ENCODE measurements at places on chromosomes 1 and 21.

GRCh38 chr1:199177241-199177640 is 538.4 kb downstream of the PTPRC start:
- no peak for DNase-seq

DNA sequence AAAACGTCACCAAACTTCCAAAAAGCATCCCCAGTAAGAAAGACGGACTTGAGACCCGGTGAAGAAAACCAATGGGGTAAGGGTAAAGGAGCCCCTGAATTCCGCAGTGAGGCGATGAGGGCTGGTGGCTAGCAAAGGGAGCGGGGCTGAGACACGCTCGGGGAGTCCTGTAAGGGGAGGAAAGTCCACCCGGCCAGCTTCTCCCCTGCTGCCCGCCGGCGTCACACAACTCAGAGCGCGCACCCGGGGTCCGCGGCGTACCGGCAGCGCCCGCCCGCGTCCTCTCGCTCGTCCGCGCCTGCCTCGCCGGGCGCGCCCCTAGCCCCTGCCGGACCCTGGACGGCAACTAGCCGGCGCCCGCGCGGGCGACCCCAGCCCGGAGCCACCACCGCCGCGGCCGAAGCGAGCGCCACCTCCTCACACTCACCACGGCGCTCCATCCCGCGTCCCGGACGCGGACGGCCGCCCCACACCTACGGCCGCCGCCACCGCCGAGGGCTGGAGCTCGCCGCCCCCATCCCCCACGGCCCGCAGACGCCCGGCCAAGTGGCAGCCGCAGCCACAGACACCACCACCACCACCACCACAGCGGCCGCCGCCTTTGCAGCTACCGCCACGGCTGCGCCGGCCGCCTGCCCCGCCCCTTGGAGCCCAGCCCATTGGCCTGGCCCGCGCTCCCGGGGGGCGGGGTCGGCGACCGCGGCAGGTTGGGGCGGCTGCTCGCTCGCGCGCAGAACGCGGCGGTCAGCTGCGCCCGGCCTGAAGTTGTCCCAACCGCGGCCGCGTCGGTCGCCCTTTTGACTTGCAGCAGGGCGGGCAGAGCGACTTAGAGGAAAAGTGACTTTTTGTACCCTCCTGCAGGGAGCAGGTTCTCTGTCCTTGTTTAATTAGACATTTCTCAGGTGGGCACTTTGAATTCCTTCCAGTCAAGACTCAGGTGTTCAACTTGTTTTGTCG is 10.0 kb upstream of the ARHGAP29 start:
- peak; percentile 28 for DNase-seq

DNA sequence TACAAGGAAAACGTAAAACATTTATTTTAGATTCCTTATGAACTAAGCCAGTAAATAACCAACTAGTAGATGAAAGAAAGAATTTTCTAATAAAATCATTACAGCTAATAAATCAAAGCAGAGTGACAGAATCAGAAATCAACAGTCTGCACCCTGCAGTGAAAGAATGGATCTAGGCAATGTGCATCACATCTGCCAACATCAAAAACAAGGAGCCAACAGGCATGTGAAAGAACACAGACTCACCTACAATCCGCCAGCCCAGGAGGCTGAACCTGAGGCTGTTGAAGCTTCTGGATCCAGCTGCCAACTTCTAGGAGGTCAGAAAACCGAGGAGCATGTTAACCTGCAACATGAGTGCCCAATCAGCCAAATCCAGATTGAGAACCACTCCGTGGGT is 196.3 kb downstream of the SETD4 start:
- DNase-seq, result no peak

DNA sequence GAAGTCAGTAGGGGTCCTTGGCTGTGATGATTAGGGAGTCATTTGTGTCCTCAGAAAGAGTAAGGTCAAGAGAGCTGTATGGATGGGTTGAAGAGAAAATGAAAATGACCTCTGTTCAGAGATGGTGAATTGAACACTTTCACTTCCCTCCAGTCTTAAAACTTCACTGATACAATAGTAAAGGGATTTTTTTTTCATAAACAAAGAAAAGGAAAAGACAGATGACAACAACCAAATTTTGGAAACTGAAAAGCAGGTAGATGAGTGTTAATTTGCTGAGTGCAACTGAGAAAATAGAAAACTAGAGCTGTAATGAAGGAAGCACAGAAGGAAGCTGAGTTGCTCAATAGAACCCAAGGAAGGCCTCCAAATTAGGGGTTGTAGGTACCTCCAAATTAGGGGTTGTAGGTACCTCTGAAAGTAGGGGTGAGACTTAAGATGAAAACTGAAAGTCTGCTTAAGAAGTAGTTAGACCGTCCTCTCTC is 14.8 kb upstream of the S1PR1 start:
- no peak for DNase-seq

DNA sequence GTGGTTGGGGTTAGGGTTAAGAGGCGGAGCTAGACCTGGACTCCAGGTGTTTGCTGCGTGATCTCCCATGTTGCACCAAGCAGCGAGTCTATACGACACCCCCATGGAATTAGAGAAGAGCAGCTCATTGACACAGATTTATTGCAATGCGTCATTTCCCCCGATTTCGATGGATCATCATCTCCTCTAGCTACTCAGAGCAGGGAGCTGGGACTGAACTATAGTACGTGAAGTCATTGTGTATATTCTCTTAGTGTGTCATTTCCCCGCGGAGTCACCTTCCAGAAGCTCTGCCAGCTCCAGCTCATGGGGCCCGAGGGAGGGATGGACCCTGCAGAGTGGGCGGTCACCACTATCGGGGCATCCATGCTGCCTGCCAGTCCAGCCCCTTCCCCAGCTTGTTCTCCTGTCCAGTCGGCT is 7.5 kb upstream of the C2CD2 start:
- no peak for DNase-seq

DNA sequence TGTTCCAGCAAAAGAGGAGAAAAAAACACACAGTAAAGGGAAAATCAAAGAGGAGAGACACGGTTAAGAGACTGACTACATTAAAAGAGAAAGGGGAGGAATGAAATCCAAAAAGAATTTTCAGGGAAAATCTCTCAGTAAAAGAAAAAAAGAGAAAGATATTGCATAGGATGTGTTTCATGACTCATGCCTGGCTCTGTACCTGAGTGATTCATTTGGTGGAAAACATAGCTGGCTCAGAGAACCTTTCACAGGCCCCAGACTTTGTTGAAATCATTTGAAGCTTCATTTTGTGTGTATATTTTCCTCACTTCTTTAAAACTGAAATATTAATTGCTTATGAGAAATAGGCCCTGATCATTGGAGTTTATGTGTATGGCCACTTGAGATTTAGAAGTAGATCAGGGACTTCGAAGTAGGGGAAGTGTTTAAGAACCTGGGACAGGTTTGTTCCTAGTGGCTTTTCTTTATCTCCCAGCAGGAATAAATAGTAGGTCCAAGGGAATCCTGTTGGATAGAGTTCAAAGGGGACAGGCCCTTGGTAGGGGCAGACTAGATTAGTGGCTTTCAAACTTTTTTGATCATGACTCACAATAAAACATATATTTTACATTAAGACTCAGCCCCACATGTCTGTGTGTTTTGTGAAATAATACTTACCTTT is 239.1 kb upstream of the SGIP1 start:
- DNase-seq, result no peak

DNA sequence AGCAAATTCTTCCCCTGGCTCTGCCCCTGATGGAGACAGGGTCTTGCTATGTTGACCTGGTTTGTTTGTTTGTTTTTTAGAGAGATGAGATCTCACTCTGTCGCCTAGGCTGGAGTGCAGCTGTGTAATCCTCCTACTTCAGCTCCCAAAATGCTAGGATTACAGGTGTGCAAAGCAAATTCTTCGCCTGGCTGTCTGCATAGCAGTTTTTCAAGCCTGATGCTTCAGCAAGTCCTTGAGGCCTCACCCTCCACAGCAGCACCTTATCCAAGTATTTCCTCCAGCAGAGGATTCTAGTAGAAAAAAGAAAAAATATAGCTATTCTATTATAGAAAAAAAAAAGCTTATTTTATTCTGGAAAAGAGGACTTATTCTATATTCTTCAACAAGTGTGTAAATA is 15.1 kb upstream of the RPL5 start:
- DNase-seq, result no peak

DNA sequence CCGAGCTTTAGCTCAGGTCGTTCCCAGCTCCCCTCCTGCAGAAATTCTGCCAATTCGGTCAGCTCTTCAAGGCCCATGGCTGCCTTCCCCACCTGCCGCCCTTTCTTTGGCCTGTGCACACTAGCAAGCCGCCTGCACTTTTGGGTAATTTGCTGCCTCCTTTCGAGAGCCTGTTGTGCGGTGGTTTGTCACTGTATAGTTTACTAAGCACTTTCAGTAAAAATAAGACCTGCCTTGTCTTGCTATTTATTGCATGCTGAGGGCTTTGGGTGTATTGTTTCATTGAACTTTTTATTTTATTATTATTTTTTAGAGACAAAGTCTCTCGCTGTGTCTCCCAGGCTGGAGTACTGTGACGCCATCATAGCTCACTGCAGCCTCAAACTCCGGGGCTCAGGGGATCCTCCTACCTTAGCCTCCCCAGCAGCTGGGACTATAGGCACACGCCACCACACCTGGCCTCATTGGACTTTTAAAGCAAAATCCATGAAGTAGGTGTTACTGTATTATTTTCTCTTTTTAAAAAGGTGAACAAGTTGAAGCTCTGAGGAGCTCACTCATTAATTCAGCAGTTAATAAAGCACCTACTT is 1.1 kb upstream of the FABP3 start:
- DNase-seq, result no peak

GRCh38 chr1:20727746-20728316 is 4.7 kb downstream of the SH2D5 start:
- no peak for DNase-seq

GRCh38 chr1:109193653-109194590 is 19.8 kb upstream of the SARS1 start:
- peak; percentile 71 for DNase-seq

DNA sequence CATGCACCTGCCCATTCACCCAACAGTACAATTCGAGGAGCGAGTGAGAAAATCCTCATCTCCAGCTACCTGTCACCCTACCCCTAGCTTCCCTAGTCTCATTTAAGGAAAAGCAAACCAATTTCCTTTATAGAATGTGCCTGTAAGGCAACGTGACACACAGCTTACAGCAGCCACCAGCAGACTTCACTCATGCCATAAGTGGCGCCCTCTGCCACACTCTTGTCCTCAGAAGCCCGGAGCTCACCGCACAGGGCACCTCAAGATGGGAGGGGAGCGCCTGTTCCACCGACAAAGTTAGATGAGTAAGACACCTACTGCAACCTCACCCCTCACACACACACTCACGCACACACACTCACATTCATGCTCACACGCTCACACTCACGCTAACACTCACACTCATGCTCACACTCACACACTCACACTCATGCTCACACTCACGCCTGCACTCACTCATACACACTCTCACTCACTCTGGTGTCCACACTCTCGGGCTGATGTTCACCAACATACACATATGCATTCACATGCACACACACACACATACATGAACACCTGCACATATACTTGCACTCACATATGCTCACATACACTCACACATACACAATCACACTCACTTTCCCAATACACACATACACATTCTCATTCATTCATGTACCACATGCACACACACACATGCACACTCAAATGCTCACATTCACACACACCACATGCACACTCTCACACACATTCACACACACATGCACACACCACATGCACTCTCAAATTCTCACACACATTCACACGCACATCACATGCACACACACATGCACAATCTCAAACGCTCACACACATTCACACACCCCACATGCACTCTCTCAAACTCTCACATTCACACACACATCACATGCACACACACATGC is 170.7 kb downstream of the PSMG1 start:
- DNase-seq, result no peak

DNA sequence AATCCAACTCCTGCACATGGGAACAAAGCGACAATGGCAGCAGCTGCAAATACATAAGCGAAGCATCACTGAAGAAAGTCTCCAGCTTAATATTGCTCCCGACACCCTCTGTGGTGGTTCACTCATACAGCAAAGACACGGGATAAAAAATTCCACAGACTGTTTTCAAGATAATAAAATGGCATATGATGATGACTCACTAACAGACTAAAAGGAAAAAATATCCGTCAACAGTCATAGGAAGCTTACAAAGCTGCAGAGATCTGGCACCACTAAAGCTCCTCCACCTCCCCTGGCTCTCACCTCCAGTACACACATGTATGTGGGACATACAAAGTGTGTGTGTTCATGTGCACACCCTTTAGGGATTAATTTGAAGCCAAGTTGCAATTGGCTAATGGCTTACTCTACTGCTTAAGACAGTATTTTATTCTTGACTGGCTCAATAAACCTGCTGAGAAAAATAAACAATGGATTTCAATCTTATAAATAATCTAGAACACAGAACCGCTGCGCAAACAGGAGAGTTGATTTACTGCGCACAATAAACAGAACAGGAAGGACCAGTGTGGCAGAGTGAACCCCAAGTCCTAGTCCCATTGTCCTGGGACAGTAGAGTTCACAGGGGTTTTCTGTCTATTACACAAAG is 94.4 kb downstream of the SLC45A1 start:
- no peak for DNase-seq

DNA sequence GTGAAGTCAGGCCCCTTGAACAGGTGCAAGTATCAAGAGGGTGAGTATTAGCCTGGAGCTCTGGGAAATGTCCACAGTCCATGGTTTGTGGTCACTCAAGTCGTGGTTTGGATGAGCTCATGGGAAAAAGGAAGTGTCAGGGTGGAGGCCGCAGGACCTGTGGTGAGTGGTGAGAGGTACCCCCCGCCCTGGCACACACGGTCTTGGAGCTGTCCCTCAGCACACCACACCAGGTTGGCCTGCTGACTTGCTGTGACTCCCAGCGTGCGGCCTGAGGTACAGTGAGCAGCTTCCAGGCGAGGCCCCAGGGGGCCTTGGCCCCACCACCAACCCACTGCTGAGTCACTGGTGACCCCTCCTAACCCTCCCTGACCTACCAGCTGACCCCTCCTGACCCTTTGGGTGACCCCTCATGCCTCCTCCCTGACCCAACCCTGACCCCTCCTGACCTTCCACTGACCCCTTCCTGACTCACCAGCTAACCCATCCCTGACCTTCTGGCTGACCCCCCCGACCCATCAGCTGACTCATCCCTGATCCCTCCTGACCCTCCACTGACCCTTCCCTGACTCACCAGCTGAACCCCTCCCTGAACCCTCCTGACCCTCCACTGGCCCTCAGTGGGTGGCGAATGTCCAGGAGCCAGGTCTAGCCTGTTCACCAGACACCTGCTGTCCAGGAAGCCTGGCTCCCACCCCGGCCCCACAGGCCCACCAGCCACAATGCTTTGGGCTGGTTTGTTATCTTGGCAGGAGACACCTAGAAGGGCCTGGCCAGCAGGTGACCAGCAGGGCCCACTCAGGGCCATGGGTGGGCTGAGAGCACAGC is 34.8 kb upstream of the RNF187 start:
- DNase-seq, result no peak

GRCh38 chr1:226425431-226426031 is 17.6 kb upstream of the PARP1 start:
- DNase-seq, result no peak
